ENCODE measurements at places on chromosomes 4 and X.
A peak's percentile ranks its signal among the peaks of the same experiment; 100 is the strongest.

DNA sequence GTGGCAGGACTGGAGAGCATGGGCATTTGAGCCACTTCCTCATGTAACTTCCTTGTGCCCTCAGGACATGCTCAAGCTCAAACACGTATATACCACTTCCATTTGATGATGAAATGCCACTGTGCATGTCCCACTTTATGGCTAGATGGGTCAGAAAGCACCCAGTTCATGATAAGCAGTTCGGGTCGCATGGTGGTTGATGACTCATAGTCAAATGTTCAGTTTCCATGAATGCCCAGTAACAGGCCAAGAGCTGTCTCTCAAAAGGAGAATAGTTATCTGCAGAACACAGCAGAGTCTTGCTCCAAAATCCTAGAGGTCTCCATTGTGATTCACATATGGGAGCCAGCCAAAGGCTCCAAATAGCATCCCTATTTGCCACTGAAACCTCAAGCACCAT, 48.9 kb upstream of the SPIN3 start:
- DNase-seq = no peak

DNA sequence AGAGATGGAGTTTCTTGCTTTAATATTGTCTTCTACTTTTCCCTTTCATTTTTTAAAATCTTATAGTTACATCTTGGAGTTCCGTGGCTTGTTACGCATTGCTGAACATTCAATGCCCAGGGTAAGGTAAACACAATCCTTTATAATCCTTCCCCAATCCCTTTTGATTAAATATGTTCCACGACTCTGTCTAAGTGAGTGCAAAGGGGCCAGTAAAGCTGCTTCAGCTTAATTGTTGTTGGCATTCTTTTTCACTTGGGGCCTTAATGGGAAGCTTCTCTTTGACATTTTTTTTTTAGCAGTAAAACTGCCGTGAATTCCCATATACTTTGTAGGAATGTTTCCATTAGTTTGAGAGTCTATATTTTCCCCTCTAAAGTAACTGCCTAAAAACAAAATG, 1028.1 kb downstream of the C4orf33 start:
- DNase-seq = no peak

- DNase-seq = peak; percentile 35
These were observed 157.6 kb downstream of the RASL11B start for GRCh38 chr4:53019485-53020382.

GRCh38 chrX:87006561-87006960, 511.0 kb upstream of the KLHL4 start:
- no peak for DNase-seq

- DNase-seq = no peak
These were observed 4.1 kb upstream of the S100P start for GRCh38 chr4:6689506-6689960.

- DNase-seq = no peak
These were observed 57.0 kb downstream of the HPGDS start for GRCh38 chr4:94285666-94286065.

DNA sequence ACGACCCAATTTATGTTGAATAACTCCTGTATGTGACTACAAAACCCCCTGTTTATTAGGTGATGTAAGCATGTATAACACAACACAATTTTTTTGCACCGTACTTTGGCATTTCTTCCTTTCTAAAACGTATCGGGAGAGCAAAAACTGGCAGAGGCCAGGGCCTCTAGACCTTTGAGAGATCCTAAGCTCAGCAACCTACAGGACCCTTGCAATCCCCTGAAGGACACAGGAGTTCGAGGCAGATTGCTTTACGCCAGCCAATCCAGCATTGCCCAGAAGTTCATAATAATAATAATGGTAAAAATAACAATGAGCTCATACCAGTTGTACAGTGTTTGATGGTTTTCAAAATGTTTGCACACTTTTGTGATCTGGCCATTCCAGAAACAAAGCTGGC, 7.7 kb downstream of the NKX3-2 start:
- DNase-seq = no peak

GRCh38 chr4:113996599-113997177, 17.2 kb upstream of the ARSJ start:
- no peak for DNase-seq

GRCh38 chrX:49003696-49004095, 1.6 kb upstream of the GRIPAP1 start:
- no peak for DNase-seq

GRCh38 chrX:96002431-96002830, 682.2 kb upstream of the DIAPH2 start:
- DNase-seq = no peak

GRCh38 chr4:140095694-140096482, 58.1 kb downstream of the MAML3 start:
- no peak for DNase-seq

DNA sequence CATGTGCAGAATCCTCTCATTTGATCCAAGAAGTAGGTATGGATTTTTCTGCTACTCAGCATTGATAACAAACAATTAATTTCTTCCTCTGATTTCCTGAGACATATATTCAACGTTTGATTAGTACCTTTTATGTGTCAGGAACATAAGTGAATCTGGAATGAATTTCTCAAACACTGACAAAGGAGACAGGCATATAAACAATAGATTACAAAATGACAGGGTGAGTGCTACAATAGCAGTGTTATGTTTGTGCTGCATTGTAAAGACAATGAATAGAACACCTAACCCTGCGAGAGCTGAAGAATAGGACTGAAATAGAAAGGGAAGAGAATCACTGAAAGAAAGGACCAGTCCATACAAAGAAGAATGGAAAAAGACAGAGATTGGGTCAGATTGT, 52.9 kb downstream of the ARHGAP24 start:
- no peak for DNase-seq

- DNase-seq = no peak
These were observed 1.2 kb downstream of the FAM241A start for GRCh38 chr4:112146502-112146813.

GRCh38 chrX:97622111-97622510, 738.4 kb downstream of the RPA4 start:
- no peak for DNase-seq

DNA sequence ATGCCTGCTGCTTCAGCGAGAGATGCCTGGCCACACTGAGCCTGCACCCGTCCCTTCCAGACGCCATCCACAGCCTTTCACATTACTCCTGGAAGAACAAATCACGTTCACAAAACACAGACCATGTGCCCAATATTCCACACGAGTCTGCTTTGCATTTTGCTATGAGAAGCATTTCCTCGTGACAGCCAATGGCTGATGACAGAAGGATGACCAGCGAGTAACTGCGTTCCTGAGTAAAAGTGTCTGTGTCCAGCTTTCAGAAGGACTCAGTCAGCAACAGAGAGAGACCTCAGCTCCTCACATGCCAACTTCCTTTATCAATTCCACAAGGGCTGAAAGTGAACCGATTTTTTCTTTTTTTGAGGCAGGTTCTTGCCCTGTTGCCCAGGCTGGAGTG, 19.5 kb downstream of the NAT8L start:
- DNase-seq = peak; percentile 2

GRCh38 chr4:27068151-27068867, 207.7 kb downstream of the STIM2 start:
- no peak for DNase-seq

GRCh38 chrX:129622757-129623301, 31.9 kb downstream of the APLN start:
- DNase-seq = no peak

DNA sequence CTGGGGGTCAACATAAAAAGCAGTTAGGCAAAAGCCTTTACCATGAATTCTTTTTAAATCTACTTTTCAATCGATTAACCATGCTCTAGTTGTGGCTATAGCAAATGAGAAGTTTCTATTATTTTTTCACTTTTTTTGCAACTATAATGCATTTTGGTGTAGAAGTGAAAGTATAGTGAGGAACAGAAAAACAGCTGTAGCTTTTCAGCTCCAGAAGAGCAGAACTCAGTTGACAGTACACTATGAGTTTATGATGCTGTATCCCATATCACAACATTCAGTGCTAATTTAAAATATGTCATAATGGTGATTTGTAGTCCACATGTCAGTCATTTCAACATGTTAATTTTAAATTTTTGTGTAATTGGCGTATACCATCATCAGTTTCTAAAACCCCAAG, 8.7 kb upstream of the MUC7 start:
- no peak for DNase-seq

- DNase-seq = no peak
These were observed 79.9 kb downstream of the FAM53A start for GRCh38 chr4:1604181-1604705.

GRCh38 chr4:147194114-147194513, 248.4 kb upstream of the TTC29 start:
- no peak for DNase-seq

DNA sequence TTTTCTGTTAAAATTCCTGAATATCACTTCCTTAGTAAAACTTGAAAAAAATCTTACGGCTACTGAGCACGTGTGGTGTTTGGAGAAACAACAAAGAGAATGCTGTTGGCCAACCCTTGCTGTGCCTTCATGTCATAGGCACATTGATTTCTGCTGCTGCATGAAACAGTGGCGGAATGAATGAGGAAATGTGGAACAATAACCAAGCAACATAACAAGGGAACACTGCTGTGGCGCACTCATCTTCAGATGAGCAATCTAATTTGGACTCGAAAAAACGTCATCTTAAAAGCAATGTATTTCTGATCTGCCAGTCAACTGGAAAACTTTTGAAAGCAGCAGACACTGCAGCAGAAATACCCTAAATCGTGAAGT, 51.4 kb downstream of the PROM1 start:
- no peak for DNase-seq

DNA sequence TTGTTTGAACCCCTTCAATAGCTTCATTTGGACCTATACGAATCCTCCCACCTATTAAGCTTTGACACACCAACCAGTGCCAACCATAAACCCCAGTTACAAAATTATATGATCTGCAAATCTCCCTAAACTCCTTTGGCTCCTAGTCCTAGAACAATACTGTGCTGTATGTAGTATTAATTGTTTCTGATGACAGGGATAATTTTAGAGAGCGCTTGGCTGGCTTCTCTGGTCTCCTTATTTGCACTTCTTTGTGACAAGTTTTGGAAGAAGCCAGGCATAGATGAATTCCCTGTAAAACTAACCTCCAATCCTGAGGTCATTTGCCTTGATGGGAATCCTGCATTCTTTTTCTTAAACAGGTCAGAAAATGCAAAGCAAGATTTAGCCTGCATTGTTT, 433.0 kb downstream of the PPARGC1A start:
- no peak for DNase-seq

- DNase-seq = no peak
These were observed 4.7 kb downstream of the HAND2 start for GRCh38 chr4:173525118-173526011.

DNA sequence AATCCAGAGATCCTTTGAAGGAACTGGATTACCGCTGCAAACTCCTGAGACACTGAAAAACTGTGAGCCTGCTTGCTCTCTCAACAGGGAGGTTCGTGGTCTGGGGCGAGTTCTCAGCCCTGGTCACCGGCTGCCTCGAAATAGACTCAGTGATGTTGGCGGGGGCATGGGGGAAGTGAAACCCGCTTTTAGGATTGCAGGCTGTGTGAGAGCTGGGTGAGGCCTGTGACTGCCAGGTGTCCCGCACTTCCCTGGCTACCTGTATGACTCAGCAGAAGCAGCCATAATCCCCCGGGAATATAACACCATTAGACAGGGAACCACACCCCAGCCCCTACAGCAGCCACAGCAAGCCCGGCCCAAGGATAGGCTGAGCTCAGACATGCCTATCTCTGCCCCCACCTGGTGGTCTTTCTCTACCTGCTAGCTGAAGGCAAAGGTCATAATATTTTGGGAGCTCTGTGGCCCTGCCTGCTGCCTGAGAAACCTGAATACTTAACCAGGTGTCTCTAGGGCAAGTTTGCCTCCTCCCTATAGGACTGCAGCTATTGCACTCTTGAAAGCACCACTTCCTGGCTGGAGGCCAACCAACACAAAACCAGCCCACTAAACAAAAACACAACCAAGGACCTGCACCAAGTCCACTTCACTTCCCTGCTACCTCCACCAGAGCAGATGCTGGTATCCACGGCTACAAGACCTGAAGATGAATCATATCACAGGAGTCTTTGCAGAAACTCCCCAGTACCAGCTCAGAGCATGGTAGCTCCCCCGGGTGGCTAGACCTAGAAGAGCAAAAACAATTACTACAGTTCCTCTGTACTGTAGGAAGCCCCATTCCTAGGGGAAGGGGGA, 202.0 kb downstream of the RRAGB start:
- DNase-seq = no peak

DNA sequence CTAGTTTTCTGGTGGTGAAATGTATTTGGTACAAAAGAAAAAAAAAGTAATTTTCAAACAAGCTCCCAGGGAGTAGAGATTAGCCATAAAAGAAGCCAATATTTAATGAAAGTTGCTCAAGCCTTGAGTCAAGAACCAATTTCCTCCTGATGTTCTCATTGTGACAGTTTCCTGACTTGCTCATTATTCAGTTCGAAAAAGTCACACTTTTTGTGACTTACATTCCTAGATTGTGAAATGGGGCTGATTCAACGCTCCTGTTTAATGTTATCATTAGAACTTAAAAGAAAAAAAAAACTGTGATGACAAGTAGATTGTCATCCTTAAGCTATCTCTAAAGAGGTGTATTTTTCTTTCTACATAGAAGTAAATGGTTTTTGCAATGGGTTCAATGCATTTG, 122.6 kb upstream of the BMPR1B start:
- DNase-seq = no peak

DNA sequence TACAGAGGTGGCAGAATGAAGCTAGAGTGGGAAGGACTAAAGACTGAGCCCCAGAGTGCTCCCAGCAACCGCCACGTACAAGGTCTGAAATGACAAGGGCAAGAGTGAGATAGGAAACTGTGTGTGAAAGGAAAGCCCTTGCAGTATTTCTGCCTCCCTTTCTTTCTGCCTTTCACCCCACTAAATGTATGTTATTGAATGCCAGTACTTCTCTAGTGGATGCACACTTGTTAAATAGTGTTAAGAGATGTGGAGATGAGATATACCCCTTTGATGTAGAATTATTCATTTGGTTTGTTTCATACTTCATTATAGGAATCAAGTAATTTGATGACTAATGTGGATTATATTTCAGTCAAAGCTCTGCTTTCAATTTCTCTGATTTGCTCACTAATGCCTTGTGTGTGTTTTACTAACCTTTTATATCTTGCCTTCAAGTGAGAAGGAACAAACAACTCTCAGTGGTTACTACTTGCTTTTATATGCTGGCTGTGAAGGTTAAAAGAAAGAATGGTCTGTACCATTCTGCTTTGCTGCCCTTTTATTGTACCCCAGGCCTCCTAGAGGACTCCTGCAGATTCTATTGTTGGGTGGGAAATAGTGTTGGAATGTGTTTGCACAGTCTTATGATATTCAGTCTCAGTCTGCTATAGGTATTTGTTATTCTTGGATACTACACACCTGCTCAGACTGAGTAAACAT, 8.0 kb upstream of the ANXA3 start:
- DNase-seq = no peak

DNA sequence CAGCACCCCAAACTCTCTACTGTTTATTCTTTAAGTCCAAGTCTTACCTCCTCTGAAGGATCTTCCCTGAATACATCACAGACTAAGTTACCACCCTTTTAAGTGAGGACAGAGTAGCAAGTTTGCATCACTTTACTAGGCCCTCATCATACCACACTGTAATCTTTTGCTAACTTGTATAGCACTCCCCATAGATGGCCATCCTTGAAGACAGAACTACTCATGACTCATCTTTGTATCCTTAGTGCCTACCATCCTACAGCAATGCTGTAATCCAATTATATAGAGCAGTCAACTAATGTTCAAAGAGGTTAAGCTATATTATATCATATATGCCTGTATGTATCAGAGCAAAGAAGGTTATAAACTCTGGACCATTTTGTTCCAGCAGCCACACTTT, 101.4 kb downstream of the ADAMTS3 start:
- no peak for DNase-seq

GRCh38 chrX:2478546-2479419, 22.0 kb downstream of the DHRSX start:
- DNase-seq = no peak

All from BJ (cell line).